Erythroblast (primary cell): ENCODE measurements at places on chromosomes 5 and 9.

- no peak for DNase-seq
These were observed 86.3 kb downstream of the LPAR1 start for GRCh38 chr9:110951805-110952539.

DNA sequence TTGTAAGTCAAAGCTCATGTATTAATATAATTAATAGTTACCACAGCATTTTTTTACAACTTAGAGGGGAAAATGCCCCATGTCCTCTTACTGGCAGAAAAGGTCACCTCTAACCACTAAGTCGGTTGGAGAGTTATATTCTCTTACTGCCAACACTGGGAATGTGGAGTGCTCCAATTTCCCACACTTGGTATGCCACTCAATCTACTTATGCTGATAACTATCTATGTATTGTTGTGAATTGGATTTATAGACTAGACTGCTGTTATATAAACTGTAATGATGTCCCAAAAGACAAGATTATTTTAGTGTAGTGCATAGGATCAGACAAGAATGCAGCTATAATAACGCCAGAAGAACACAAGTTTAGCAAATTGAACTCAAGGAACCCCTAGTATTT, 2385.2 kb upstream of the C9orf72 start:
- no peak for DNase-seq

DNA sequence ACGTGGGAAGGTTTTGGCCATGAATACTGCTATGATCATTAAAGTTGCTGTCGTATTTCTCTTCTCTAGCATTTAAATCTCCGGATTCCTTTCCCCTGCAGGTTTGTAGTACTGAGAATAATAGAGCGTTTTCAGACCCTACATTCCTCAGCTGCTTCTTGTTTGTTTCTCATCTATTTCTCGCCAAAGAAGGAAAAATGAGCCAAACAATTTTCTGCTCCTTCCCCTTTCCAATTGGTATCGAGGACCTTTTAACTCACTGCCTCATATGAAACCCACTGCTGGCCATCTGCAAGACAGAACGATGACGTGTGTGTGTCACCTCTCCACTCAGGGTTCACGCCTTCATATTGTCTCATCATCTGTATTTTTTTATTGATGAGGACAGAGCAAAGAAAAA, 689.4 kb upstream of the WWC1 start:
- no peak for DNase-seq

- DNase-seq, result no peak
These were observed 7.2 kb downstream of the ROPN1L start for GRCh38 chr5:10448754-10449360.

- DNase-seq, result no peak
These were observed 83.2 kb upstream of the BARHL1 start for GRCh38 chr9:132499251-132499650.

GRCh38 chr5:57695706-57696388, 213.2 kb upstream of the ACTBL2 start:
- DNase-seq, result no peak

DNA sequence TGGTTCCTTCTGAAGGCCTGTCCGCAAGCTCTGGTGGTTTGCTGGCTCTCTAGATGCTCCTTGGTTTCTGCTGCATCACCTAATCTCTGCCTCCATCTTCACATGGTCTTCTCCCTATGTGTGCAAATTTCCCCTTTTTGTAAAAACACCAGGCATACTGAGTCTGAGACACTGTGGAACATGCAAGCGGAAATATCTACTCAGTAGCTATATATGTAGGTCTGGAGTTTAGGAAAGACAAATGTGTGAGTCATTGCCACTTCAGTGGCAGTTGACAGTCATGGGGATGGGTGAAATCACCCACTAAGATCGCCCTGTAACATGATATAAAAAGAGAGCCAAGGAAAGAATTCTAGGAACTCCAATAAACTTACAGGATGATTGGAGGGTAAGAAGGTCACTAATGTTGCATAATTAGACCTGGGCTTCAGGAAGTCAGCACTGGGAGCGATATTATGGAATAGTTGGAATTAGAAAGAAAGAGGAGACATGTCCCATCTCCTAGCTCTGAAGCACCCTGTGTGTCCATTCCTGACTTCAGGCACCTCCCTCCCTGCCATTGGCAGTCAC, 22.7 kb upstream of the UBLCP1 start:
- DNase-seq, result peak; percentile 36

DNA sequence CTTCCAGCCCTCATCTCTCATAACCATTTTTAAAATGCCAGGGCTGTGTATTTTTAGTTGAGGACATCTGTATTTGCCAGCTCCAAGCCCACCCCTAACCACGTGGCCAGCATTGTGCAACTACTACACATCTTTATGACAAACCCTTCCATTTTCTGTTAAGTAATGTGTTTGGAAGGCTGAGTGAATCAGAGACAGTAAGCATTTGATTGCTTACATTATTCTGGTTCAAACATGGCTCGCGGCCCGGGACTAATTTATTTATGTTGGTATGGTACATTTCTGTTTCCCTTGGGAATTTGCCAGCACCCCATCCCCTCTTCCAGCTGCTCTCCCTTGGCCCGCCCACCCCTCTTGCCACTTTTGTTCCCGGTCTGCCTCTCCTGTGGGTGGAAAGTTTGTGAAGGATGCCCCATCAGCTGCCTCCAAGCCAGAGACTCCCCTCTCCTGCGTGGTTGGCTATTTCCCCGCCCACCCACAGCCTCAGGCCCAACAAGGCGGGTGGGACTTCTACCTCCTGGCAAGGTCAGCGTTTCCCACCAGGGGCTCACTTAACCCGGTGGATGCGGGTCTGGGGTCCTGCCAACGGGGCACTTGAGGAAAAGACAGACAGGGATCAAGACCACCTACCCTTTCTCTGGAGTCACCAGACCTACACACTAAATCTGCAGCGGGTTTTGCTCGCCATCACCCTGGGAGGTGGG, 162.2 kb downstream of the HSD17B3 start:
- no peak for DNase-seq

DNA sequence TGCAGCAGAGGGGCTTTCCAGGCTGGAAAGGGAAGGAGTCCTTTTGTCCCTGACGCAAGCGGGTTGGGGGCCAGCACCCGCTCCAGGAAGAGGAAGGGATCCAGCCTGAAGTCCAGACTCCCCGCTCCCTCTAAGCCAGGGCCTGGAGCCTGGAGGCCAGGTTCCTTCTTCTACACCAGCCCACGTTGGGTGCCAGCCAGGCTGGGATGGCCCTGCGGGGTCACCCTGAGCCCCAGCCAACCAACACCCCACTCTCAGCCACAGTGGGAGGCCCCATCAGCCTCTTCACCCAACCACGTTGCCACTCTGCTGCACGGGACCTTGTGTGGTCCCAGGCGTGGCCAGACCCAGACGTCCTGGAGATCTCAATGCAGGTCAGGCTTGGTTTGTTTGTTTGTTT, 970 bp upstream of the FUT7 start:
- DNase-seq, result no peak

DNA sequence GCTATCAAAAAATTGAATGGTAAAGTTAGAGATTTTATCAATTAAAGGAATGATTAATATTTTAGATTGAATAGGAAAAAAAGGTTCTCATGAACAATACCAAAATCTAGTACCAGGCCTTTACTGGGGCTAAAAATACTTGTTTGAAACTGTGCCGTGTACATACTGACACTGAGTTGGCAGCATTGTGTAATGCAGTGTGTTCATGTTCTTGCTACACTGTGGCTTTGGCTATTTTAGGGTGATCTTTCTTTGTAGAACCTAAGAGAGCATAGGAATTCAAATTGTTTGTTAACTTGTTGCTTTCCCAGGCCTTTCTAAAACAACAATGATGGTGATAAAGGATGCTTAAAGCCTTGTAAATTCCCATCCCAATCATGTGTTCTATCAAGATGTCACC, 80.9 kb downstream of the KIF4B start:
- no peak for DNase-seq

- no peak for DNase-seq
These were observed 208.6 kb downstream of the TSSK1B start for GRCh38 chr5:113226116-113226736.

- no peak for DNase-seq
These were observed 17.4 kb downstream of the ENC1 start for GRCh38 chr5:74623006-74623611.

DNA sequence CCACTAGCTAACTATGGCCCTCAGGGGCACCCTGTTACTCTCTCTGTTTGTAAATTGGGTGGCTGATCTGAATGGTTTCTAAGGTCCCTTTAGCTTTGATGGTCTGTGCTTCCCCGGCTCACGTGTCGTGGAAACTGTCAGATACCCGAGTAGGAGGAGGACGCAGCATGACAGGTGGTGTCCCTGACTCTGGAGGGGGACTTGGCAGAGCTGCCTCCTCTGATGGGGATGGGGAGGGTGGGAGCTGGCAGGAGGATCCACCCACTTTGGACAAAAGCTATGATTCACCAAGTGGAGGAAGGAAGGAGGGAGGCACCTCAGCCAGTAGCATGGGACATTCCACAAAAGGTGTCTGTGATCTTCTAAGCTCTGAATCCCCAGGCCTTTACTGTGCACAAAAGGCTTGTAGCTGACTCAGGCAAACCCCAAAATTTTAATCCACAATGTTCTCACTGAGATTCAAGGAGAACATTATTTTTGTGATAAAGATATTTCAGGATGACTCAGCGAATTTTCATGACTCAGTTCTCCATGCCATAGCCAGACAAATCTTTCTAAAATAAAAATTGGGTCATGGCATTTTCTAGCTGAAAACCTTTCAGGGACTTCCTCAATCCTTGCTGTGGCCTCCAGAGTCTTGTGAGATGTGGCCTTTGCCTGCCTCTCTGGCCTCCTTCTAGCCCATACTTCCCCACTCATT, 131.0 kb upstream of the BRINP1 start:
- DNase-seq, result no peak

- no peak for DNase-seq
These were observed 29.2 kb downstream of the EXOC3 start for GRCh38 chr5:472076-472655.

- no peak for DNase-seq
These were observed 206.2 kb downstream of the SLCO4C1 start for GRCh38 chr5:102089883-102090282.

- no peak for DNase-seq
These were observed 754.3 kb downstream of the TLE4 start for GRCh38 chr9:80326105-80326504.
